ENCODE measurements at places on chromosomes 16 and 17. TPM values are rescaled to one million over a fixed set of nuclear protein-coding genes. Genes with fewer than 3 reads are reported as not detected.

Gene KRT33A
- total RNA-seq = not detected

Gene SOX9
- total RNA-seq = not detected

- DNase-seq = no peak
Measured at GRCh38 chr17:72387487-72387886, 266.7 kb downstream of the SOX9 start.

DNA sequence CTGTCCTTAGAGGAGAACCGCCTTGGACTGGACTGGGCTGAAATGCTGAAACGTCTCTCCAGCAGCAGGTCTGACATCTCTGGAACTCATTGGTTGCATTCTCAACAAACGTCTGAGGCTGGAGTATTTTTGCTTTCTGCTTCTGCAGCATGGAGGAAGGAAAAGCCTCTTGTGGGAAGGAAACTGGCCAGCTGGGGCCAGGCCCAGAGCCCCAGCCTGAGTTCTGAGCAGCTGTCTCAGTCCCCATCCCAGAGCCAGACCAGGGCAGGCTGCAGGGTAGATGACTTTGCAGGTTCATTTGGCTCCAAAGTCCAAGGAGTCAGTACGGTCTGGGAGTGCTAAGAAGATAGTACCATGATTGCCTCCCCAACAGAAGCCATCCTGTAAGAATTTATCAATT is 18.3 kb downstream of the TEKT3 start:
- no peak for DNase-seq

- peak; percentile 75 for DNase-seq
Measured at GRCh38 chr16:2475413-2476344, 752 bp downstream of the TBC1D24 start.

DNA sequence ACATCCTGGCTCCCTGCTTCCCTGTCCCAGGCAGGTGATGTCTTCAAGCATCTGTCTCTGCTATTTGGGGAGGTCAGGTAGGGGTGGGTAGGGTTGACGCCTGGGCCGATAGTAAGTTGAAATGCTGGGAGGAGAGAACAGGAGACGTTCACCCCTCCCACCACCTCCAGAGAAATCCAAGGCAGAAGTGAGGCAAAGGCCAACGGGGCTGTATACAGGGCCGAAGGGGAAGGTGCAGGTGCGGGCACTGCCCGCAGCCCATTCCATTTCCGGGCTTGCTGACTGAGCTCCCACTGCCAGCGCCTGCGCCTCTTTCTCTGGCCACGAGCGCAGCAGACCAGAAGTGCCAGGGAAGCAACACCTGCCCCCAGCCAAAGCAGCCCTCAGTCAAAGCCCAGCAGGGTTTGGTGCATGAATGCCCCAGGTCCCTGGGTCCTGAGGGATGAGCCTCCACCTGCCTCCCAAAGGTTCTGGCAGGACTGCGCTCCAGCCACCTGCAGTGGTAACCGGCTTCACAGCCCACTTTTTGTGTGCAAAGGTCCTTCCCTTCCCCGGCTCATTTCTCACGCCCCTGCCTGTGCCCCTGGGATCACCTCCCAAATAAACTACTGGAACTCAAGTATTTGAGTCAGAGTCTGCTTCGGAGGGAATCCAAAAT is 127.6 kb upstream of the TNRC6C start:
- no peak for DNase-seq

- DNase-seq = peak; percentile 39
Measured at GRCh38 chr17:3043737-3044365, 19.6 kb downstream of the OR1D5 start.

Gene ZPBP2
- total RNA-seq = not detected

Gene TERB1
- total RNA-seq = not detected

Gene HSPB9
- 0.41 TPM for total RNA-seq

- DNase-seq = no peak
Measured at GRCh38 chr17:48552466-48553189, 7.7 kb upstream of the HOXB2 start.

Gene HOXB4
- 1.7 TPM for total RNA-seq

DNA sequence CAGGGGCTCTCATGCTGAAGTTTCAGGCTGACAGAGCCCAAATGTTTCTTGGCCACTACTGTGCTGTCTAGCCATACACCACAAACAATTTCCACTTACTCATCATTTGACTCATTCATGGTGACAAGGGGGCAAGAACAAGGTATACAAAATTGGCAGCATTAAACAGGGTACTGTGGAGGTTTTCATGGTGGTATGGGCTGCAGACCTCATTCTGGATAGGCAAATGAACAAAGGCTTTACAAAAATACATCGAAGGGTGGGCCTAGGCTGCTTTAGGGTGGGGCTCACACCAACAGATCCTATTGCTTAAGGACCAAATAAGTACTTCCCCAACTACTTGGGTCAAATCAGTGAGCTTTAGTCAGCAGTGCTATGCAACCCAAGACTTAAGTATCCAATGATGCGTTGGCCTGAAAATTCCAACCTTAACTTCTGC is 53.0 kb downstream of the N4BP1 start:
- peak; percentile 66 for DNase-seq

DNA sequence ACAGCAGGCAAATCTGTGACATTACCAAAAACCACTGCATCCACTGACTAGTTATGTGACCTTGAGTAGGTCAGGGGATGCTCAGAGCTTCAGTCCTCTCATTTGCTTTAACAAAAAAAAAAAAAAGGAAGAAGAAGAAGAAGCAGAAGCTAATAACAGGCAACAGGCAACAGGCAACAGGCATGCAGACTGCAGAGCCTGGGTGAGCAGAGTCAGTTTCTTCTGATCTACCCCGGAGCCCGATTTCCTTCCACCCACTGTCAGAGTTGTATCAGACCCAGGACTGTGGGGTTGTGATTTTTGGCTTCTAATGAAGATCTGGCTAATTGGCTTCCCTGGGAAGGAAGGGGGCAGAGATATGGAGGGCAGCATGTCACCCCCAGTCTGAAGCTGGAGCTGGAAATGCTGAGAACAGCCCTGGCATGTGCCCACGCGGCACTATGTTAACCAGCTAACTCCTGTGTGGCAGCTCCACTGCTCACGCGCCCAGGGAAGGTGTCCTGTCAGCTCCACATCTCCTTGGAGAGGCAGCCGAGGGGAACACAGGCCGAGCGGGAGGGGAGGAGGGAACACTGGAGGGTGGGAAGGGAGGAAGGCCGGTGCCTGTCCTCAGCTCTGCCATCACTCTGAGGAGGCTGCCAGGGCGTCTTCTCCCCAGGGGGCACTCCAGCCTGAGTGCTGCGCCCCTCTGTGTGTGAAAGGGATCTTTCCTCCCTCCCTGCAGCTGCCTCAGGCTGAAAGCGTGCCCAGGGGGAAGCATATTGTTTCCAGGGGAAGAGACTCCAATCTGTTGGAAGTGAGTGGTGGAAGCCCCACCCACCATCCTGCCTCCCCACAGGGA is 17.6 kb downstream of the SRCIN1 start:
- DNase-seq = no peak

DNA sequence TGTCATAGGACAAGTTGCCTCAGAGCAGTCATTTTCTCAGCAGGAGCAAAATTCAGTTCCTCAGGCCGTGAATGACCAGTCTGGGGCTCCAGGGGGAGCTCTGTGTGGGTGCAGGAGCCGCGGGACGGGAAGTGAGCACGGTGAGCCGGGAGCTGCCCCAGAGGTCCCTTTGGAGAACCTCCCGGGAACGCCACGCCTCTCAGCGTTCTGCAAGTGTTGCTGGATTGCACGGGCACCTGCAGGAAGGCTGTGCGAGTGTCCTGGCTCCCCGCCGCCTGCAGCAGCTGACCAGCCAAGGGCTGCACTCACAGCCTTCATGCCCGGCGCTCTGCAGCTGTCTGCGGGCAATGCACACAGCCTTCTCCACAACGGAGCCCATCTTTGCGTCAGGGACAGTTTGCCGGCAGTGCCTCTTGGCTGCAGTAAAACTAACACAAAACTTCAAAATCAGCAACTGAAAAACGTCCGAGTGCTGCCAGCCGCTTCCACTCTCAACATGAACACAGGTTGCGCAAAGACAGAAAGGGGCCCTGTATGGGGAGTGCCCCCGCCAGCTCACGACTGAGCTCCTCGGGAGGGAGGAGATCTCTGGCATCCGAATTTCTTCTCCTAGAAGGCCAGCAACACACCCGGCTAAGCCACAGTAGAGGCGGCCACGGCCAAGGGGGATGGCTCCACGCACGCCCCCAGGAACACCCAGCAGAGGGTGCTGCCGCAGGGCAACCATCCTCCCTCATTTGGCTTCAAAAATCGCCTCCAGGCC is 16.0 kb downstream of the NDUFAF8 start:
- DNase-seq = no peak

- no peak for DNase-seq
Measured at GRCh38 chr17:44907729-44908470, 7.4 kb downstream of the GFAP start.

DNA sequence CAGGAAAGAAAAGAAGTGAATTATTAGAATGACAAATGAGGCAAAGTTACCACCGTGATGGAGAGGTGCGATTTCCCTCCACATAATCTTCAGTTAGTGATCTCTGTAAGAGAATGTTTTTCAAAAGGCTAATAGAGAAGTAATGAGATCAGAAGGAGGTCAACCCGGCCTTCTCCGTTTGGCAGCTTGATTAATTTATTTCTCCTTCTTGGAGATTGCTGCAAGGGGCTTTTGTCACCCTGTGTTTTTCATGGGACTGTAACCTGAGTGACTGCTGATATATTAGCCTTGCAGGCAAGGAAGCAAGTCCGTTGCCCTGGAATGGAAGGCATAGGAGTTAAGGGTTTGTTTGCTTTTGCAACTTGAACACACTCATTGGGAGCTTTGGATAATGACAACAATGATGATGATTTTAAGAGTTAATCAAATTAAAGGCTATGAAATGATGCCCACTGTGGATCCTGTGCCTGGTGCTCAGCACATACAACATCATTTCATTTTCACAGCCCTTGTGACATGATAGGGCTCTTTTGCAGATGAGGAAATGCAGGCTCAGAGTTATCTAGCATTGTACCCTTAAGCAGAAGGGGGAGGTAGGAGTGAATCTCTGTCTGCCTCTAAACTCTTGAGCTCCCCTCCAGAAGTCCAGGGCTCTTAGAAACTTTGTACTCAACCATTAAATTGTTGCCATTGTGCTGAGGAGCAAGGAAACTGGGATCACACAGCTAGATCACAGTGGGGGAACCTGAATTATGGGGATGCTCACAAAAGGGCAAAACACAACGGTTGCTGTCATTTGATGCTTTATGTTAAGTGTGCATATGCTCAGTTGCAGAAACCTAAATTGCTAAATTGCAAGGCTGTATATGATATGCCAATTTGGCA is 226.3 kb downstream of the WWOX start:
- no peak for DNase-seq

DNA sequence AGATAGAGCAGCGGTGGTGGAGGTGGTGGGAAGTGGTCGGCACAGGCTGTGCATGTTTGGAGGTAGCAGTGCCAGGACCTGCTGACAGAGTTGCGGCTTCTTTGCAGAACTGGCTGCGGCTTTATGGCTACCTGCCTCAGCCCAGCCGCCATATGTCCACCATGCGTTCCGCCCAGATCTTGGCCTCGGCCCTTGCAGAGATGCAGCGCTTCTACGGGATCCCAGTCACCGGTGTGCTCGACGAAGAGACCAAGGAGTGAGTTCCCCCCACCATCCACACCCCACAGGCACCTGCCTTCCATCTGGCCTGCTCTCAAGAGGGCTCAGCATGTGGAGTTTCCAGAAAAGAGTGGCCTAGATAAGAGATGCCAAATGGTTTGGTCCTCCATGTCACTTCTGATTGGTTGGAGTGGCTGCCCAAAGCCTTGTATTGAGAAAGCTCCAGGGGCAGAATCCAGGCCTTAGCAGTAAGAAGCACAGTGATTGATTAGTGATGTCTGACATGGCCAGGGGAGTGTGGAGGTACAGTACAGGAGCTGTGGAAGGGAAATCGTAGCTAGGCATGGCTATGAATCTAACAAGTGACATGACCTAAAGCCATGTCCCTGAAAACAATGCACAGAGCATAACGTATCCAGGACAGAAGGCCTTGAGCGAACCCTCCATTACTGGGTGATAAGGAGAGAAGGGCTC is 12.0 kb downstream of the MMP15 start:
- no peak for DNase-seq

- no peak for DNase-seq
Measured at GRCh38 chr17:80731323-80731722, 186.7 kb downstream of the RPTOR start.

DNA sequence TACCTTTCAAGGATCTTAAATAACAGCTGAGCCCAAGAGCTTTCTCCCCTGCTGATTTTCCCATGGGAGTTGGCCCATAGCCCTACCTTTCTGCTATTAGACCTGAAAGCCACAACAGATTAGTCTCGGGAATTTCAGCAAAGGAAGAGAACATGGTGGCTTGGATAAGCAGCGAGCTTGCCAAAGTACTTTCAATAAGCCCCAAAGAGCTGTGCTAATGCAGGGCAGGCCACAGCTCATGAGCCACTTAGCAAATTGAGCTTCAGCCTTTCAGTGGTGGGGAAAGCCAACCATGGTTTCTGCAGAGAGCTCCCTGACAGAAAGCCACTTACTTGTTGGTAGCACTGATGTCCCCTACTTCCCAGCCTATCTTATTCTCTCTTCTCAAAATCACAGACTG is 217.8 kb upstream of the IRX5 start:
- DNase-seq = no peak

Gene NUPR1
- not detected for total RNA-seq

GRCh38 chr16:64865069-64865696 is 256.7 kb downstream of the CDH11 start:
- no peak for DNase-seq

- DNase-seq = peak; percentile 47
Measured at GRCh38 chr17:64992325-64992802, 64.2 kb downstream of the GNA13 start.

- DNase-seq = no peak
Measured at GRCh38 chr17:56608944-56609343, 15.4 kb downstream of the NOG start.

DNA sequence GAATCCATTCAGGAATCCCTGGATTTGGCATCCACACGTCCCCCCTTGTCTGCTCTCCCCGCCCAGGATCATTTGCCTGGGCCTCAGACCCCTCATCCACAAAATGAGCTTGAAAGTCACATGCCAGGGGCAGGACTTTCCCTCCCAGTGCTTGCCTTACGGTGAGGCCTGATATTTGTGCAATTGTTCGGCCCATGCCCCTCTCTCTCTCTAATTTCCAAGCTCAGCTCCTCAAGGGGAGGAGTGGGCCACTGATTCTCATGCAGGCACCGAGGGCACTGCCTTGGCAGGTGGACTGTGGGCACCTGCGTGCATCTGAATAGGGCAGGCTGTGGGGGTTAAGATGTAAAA is 267.2 kb upstream of the FOXF1 start:
- DNase-seq = no peak

All from activated CD8-positive, alpha-beta T cell treated with anti-CD3 and anti-CD28 coated beads for 36 hours (primary cell).